Activated T-helper 17 cell treated with anti-CD3 and anti-CD28 coated beads, Interleukin-2, amount 50 U/mL, for 72 hours (primary cell): ENCODE measurements at places on chromosomes 13 and 19.

- no peak for ATAC-seq
Observed at GRCh38 chr19:12623361-12624031, 12.8 kb downstream of the ZNF791 start.

DNA sequence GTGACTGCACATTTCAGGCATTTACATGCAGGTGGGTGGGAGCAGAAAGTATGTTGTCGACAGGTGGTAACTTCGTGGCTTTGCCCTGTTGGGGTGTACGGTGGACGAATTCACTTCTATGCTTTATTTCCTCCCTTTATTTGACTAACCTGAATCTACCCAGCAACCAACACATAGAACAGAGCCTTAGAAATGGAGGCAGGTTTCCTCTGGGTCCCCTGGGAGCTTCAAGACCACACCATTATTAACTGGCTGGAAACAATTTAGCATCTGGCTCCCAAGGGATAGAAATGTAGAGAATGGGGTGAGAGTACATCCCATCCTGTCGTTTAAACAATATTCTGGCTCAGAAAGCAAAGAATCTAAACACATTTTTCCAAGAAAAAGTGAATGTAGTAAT is 244.4 kb downstream of the DLEU7 start:
- no peak for ATAC-seq

DNA sequence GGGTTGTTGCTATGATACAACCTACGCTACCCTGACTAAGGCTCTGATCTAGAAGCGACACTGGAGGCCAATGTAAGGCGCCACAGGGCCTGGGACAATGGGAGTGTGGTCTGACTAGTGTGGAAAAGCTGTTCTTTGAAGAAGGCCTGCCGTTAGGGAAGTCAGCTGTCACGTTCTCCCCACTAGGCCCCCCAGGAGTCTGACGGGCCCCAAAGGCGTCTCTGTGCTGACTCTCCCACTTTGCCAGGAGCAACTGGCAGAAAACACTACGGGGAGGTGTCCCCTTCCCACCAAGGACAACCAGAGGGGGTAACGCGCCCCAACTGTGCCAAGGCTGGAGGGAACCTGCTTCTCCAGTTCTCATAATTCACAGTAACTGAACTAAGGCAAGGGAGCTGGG is 25.3 kb upstream of the EIF3G start:
- ATAC-seq: peak; percentile 62

DNA sequence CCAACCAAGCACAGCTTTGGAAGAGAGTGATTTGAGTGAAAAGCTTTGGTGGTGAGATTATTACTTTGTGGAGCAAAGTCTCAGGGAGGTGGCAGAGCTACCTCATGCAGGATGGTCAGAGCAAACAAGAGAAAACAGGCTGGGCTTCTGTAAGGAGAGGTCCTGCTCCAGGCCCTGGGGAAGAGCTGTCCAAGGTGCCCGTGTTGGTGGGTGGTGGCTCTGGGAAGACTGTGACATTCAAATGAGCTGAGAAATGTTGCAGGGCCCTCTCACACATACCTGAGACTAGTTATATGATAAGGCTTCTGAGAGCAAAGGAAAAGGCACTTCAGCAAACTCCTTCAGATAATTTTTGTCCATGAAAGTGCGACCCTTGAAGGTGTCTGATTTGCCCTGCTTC is 205.5 kb upstream of the SOX21 start:
- no peak for ATAC-seq

DNA sequence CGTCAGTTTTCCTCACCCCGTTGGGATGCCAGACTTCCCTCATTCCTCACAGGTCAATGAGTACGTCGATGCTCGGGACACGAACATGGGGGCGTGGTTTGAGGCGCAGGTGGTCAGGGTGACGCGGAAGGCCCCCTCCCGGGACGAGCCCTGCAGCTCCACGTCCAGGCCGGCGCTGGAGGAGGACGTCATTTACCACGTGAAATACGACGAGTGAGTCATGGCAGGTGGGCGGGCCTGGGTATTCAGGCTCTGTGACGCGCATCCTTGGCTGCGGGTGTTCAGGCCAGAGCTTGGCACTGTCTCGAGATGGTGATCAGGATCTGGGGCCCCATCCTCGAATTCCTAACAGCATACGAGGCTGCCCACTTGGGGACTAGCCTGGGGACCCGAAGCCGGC is 21.4 kb downstream of the UHRF1 start:
- no peak for ATAC-seq

DNA sequence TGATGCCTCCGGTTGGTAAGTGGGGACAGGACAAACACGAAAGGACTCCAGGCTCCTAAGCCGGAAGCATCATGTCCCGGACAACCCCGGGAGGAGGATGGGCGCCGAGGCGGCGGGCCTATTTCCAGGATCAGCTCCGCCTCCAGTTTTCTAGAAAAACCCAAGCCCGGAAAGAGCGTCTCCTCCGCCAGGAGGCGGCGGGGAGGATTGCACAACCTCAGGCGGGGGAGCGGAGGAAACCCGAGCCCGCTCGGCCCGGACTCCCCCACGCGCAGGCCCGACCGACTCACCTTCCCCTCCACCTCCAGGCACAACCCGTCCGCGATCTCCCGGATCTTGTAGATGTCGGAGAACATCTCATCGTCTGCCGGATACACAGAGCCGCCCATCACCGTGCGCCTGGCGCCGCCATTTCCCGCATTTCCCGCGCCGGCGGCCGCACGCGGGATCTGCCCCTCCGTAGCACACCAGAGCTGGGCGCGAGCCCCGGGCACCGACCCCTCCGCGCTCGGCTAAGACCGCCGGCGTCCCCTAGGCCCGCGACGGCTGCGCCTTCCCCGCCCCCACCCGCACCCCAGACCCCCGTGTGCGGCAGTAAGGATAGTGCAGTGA is 455 bp downstream of the TPT1 start:
- peak; percentile 54 for ATAC-seq

GRCh38 chr19:21047716-21048115 is 27.3 kb downstream of the ZNF430 start:
- no peak for ATAC-seq

DNA sequence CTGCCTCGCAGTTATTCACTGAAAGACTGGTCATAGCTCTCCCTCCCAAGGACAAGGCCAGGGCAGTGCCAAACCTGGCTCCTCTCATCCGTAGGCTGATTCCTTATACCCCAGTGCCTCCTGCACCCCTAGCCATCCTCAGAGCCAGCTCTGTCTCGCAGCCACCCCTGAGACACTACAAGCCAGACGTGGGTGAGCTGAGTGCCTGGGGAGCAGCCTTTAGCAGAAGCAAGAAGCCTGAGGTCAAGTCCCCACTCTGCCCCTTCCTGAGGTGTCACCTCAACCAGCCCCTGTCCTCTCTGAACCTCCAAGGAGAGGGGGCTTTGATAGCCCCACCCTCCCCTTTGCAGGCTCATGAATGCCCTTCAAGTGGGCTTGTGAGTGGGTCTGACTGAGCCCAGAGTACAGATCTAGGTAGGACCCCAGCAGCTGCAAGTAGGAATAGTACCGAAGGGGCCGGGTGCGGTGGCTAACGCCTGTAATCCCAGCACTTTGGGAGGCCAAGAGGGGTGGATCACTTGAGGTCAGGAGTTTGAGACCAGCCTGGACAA is 14.8 kb upstream of the AKAP8L start:
- ATAC-seq: no peak

DNA sequence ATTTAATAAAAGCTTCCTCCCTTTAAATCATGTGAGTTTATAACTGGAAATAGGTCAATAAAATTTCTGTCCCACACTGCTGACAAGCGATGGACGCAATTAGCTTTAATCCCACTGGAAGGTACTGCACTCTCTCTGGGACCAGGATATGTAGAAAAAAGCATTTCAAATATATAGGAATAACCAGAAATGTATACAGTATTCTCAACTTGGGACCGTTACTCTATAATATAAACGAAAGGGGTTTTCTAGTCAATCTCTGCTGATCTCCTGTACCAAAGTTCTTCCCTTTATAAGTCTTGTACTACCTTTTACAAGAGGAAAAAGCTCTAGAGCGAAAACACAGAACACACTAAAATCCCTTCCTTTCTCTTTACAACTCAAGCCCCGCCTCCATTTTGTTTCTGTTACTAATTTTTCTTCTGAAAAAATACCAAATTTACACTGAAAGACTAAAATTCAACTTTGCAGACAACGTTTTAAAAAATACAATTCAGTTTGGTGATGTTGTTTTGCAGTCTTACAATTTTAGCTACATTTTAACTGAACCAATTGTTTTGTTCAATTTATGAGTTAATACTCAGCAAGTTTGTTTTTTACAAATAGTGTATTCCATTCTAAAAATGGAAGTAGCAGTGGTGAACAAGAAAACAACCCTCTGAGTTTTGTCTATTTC is 1.7 kb upstream of the USPL1 start:
- no peak for ATAC-seq

- no peak for ATAC-seq
Observed at GRCh38 chr19:16375157-16375935, 50.7 kb downstream of the KLF2 start.

- ATAC-seq: no peak
Observed at GRCh38 chr13:44921931-44922758, 67.1 kb downstream of the NUFIP1 start.
